ENCODE measurements at places on chromosomes 13 and 19.

DNA sequence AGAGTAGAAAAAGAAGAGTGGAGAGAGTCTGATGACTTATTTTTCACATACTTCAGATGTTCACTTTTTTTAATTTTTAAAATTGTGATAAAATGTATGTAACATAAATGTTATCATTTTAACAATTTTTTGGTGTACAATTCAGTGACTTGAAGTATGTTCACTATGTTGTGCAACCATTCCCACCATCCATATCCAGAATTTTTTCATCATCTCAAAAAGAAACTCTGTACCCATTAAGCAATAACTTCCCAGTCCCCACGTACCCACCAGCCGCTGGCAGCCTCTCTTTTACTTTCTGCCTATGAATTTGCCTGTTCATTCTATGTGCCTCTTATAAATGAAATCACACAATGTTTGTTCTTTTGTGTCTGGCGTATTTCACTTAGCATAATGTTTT is 43.3 kb downstream of the SKA3 start:
- no peak overlapping the region for H3K27ac ChIP-seq
- no peak for DNase-seq
- H3K27me3 ChIP-seq = 0 out of 3 replicates have a peak, but pooled peaks cover 2% of the 10 kb centered on the region
- H3K36me3 ChIP-seq = no peaks in the 10 kb centered on the region

GRCh38 chr13:44435919-44436510 is 62.4 kb downstream of the SERP2 start:
- no peak for DNase-seq
- H3K36me3 ChIP-seq = peaks cover 15% of the 10 kb centered on the region
- peaks cover 8% of the 10 kb centered on the region for H3K4me1 ChIP-seq
- H3K4me3 ChIP-seq = peak overlapping the region; percentile 55
- H3K27me3 ChIP-seq = no peaks in the 10 kb centered on the region

- no peaks in the 10 kb centered on the region for H3K4me1 ChIP-seq
- no peak overlapping the region for H3K27ac ChIP-seq
- no peak for DNase-seq
- H3K36me3 ChIP-seq = no peaks in the 10 kb centered on the region
- no peaks in the 10 kb centered on the region for H3K27me3 ChIP-seq
- H3K4me3 ChIP-seq = no peak overlapping the region
These were observed 478.4 kb downstream of the TSHZ3 start for GRCh38 chr19:30870876-30871275.

DNA sequence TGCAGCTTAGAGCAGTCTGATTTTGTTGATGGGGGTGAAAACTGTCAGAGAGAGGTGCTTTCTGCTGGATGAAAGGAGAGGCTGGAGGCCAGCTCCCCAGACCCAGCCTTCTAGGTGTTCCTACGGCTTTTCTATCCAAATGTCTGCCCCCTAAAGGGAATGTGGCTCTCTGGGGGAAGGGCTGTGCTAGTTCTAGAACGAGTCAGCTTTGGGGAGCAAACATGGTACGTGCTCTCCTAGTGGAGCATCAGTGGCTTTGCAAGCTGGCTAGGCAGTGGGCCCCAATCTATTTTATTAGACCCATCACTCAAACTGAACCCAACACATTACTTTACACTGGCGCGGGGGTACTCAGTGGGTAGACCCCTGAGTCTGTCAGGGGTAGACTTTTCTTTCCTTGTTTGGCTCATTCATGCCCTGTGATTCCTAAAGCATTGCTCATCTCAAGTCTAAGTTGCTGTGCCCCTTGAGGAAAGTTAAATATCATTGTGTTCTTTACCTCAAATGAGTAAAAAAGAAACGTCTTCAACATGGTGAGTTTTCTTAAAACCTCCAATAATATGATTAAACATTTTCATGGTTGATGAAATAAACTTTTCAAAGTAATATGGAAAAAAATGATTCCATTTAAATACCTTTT is 254.9 kb downstream of the DLEU7 start:
- H3K36me3 ChIP-seq = no peaks in the 10 kb centered on the region
- no peaks in the 10 kb centered on the region for H3K27me3 ChIP-seq
- peaks cover 2% of the 10 kb centered on the region for H3K4me1 ChIP-seq
- H3K27ac ChIP-seq = no peak overlapping the region
